ENCODE measurements at places on chromosomes 12 and 14. TPM values are rescaled to one million over a fixed set of nuclear protein-coding genes. Genes with fewer than 3 reads are reported as not detected.

DNA sequence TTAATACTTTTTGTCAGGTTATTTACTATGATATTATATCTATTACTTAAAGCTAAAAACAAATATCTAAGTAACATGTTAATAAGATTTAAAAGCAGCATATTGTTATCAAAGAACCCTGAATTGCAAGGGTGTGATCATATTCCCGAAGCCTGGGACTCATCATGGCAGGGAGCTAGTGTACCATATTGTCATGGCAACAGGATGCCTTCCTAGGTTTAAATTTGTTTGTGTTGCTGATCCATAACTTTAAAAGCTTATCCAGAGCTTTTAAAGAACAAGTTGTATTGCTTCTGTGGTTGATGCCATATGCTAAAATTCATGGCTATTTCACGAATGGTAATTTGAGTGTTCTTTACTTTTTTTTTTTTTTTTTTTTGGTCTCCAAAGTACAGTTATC, 500.5 kb downstream of the NAV3 start:
- DNase-seq = no peak

- no peak for DNase-seq
These were observed 22.0 kb downstream of the AP5M1 start for GRCh38 chr14:57290751-57291150.

DNA sequence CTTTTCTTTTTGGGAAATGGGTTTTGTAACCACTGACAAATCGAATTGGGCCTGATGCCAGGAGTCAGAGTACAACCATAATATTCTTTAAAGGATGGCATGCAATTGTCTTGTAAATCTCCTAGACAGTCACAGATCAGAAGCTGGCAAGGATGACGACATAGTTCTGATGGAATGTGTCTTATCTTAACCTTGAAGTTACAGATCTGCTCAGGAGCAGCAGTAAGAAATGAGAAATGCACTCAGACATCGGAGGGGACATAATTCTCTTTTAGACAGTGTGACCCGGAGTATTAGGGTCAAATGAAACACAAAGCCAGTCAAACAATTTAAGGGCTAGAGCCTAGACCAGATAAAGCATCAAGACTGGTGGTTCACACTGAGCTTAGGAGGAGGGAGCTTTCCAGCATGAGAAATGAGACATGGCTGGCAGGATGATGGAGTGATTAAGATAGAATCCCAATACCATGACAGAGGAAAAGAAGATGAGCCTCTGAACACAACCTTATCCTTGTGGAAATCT, 17.5 kb downstream of the CBX5 start:
- DNase-seq = peak; percentile 74

Gene CCDC88C
- total RNA-seq = 3.1 TPM

- DNase-seq = peak; percentile 71
These were observed 16.6 kb downstream of the HIP1R start for GRCh38 chr12:122851820-122852219.

Gene B4GALNT3
- total RNA-seq = 43.1 TPM

- no peak for DNase-seq
These were observed 214.6 kb downstream of the ERC1 start for GRCh38 chr12:1205512-1206060.

Gene ENO2
- total RNA-seq = 27.8 TPM

Gene LRRC43
- total RNA-seq = 0.23 TPM

Gene RHEBL1
- total RNA-seq = 0.67 TPM

DNA sequence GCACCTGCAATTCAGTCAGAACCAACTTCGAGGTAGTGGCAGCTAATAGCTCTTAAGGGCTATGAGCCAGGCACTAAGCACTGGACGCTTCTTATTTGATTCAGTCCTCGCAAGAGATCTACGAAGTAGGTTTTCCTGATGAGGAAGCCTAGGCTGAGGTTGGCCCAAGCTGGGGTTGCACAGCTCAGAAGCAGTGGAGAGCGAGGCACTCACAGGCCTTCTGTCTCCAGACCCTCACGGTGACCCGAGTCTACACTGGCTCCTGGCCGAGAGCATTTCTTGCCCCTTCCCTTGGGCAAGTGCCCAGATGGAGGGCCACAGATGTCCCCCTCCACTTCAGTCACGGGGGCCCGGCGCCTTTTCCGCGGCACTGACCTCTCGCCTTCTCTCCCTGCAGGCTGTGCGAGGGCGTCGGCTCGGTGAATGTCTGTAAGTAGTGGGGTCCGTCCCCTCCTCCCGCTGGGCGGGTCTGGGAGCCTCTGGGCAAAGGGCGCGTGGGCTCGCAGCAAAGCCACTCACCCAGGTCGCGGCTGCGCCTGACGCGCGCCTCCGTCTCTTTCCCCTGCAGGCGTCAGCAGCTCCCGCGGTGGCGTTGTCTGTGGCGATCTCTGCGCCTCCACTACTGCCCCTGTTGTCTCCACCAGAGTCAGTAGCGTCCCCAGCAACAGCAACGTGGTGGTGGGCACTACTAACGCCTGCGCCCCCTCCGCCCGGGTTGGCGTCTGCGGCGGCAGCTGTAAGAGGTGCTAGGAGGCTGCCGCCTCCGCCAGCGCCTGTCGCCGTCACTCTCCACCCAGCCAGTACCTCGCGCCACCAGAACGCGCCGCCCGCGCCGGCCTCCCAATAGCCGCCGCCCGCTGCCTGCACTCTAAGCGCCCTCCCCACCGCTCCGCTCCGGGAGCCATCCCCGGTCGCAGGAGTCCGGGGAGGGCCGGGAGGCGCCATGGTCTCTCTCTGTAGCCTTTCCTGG, 13.1 kb downstream of the KRT83 start:
- DNase-seq = no peak

- no peak for DNase-seq
These were observed 59.4 kb upstream of the VSX2 start for GRCh38 chr14:74179856-74180255.

Gene KRT79
- total RNA-seq = not detected

DNA sequence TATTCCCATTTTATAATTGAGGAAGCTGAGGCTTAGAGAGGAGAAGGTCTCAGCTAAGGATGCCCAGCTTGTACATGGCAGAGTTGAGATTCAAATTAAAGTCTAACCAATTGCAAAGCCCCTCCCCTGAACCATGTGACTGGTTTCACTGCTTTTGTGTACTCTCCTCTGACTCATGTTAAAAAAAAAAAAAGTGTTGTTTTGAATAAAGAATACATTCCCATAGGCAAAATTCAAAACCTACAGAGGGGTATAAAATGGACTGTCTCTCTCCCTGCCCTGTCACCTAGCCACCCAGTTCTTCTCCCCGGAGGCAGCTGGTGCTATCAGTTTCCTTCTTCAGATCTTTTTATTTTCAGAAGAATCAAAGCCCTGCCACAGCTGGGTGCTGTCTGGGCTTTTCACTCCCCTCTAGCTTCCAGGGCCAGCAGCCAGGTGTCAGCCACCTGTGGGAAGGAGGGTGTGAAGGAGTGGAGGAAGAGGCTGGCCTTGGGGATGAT, 5.4 kb downstream of the PSMD9 start:
- peak; percentile 47 for DNase-seq

GRCh38 chr14:77603654-77604255, 12.7 kb downstream of the SPTLC2 start:
- no peak for DNase-seq

- DNase-seq = no peak
These were observed 121.0 kb downstream of the FBXL14 start for GRCh38 chr12:1473418-1473817.

Gene SDR9C7
- total RNA-seq = not detected

Gene RASAL1
- 37.0 TPM for total RNA-seq

GRCh38 chr12:13764748-13765147, 216.7 kb downstream of the GRIN2B start:
- no peak for DNase-seq

Gene ACVRL1
- 98.4 TPM for total RNA-seq

Gene PRR4
- total RNA-seq = 19.0 TPM

GRCh38 chr14:33249233-33249820, 310.6 kb downstream of the NPAS3 start:
- DNase-seq = no peak

- no peak for DNase-seq
These were observed 140.5 kb downstream of the OTOGL start for GRCh38 chr12:80239867-80240266.

DNA sequence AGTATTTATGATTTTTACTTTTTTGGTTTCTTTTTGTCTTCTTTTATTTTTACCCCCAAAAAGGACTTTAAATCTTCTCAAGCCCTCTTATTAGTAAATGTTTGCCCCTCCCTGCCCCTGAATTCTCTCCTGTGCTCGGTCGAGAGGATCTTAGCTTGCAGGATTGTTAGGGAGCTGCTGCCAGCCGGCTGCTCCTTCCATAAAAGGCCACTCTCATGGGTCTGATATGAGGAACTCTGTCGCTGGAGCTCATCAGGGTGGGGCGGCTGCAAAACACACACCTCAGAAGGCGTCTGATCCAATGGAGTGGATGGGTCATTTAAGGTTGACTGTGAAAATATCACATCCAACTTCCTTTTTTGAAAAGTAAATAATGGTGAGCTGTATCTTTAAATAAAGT, 8.5 kb downstream of the LTBR start:
- DNase-seq = no peak

GRCh38 chr12:53463802-53464560, 12.1 kb downstream of the PCBP2 start:
- no peak for DNase-seq

DNA sequence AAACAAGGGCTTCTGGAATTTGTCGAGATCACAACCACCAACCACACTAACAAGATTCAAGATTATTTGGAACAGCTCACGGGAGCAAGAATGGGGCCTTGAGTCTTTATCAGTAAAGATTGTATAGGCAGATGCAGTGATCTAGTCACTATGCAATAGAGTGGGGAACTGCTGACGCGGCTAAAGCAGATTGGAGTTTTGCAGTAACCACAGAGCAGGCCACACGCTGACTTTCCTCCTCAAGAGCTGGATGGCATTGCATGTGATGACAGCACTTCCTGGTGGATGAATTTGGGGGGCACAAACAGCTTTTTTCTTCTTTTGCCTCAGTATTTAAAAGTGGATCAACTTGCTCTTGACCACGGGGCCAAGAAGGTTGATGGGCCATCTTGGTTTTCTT, 46.0 kb downstream of the KCNK13 start:
- DNase-seq = no peak

Gene GPR84
- 0.81 TPM for total RNA-seq

DNA sequence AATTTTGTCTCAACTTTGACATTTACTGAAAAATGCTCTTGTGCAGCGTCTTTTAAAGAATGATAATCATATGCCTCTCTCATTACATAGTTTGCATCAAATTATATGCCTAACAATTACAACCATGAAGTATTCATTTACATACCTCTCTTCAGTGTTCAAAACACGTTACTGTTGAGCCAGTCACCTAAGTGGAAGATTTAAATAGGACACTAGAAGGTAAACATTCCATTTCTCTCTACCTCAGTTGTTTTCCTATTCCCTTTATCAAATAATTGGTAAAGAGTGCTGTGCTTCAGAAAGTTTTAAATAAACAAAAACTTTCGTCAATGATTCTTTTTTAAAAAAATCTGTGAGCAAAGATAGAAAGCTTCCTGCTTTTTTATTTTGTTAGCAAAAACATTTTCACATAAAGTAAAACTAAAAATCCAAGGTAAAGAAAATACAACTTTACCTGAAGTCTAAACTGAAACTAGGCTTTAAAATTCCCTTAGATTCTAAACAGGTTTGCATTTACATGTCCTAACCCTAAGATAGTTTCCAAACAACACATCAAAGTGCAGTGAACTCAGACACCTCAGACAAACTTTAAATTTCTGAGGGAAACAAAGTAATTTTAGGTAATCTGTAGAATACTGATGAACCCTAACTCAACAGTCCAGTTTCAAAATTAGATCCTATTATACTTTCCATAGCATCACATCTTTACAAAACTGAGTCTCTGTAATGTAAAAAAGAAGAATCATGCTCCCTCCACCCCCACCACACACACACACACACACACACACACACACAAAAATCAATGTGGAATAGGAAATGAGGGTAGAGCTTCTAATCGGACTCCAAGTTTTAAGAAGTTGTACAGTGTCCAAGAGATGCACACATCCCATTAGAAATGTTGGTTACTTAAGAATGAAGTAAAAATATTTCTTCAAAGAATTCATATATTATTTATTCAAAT, 46.2 kb downstream of the PAWR start:
- no peak for DNase-seq

- no peak for DNase-seq
These were observed 104.6 kb downstream of the PTPRR start for GRCh38 chr12:70815971-70816391.

GRCh38 chr12:45419317-45419814, 203.5 kb downstream of the ANO6 start:
- no peak for DNase-seq

DNA sequence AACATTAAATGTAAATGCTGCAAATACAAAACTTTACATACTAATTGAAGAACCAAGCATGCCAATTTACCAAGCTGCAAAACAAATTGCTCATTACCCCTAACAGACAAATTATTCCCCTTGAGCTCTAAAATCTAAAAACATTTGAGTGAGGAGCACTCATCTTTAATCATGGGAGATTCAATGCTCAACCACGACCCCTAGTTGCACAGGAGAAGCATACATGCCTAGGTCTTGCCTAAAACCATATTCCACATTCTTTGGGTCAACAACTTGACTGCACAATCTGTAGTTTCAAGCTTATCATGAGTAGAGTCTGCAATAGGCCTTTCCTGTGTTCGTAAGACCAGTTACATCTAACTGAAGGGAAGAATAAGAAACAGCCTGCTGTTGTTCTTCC, 69.7 kb downstream of the MGAT4C start:
- no peak for DNase-seq

GRCh38 chr12:6432991-6433390, 11.8 kb upstream of the CD27 start:
- DNase-seq = no peak

Gene GPX2
- not detected for total RNA-seq

Gene AJUBA
- total RNA-seq = 4.9 TPM

DNA sequence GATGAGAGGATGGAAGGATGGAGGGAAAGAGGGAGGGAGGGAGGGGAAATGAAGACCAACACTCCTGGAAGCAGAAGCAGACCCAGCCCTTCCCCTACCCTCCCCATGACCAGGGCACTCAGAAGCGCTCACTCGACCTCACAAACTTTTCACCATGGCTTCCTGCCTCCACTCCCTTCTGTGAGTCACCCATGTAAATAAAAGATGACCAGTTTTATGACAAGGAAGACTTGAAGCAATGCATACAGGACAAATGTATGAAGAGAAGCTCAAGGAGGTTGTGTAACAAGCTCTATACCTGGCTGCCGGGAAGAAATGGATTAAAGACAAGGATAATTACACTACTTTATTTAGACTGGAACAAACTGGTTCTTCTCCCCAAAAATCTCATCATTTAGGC, 63.8 kb downstream of the CDC42BPB start:
- DNase-seq = no peak

DNA sequence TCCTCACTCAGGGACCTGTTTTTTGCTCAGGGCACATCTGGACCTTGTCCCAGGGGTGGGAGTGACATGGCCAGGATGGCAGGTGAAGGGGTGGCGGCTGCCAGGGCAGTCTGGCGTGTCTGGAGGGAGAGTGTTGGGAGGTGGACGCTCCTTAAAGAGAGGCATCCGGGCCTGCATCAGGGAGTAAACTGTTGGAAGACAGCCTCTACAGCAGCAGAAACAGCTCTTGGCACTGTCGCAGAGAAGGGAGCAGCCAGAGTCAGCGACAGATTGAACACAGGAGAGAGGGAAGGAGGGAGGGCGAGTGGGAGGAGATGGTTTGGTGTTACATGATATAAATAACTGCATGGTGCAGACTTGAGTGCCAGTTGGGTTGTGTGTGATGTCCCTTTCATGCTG, 52.8 kb downstream of the IGF1 start:
- no peak for DNase-seq
